Thyroid gland (tissue), 4 donors: ENCODE measurements at places on chromosomes 7 and 10. TPM values are rescaled to one million over a fixed set of nuclear protein-coding genes. Genes with fewer than 3 reads are reported as not detected.
A peak's percentile ranks its signal among the peaks of the same experiment; 100 is the strongest.

DNA sequence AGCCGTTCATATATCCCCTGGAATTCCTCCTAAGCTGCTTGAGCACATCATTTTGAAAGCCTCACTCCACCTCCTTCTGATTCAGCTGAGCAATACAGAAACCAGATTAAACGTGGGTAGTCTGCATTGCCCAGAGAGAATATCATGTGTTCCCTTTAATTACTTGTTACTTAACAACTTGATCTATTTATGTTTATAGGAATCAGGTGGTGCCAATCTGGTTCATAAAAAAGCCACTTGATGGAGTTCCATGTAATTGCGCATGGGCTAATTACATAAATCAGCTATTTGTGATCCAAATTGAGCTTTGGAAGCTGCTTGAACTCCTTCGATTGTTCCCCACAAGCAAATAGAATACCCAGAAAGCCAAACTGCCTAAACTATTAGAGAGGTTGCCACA is 114.7 kb upstream of the ADCY1 start:
- H3K4me1 ChIP-seq: no peaks in the 10 kb centered on the region
- H3K36me3 ChIP-seq: no peaks in the 10 kb centered on the region
- H3K4me3 ChIP-seq: no peak overlapping the region
- H3K27ac ChIP-seq: no peak overlapping the region
- DNase-seq: no peak

DNA sequence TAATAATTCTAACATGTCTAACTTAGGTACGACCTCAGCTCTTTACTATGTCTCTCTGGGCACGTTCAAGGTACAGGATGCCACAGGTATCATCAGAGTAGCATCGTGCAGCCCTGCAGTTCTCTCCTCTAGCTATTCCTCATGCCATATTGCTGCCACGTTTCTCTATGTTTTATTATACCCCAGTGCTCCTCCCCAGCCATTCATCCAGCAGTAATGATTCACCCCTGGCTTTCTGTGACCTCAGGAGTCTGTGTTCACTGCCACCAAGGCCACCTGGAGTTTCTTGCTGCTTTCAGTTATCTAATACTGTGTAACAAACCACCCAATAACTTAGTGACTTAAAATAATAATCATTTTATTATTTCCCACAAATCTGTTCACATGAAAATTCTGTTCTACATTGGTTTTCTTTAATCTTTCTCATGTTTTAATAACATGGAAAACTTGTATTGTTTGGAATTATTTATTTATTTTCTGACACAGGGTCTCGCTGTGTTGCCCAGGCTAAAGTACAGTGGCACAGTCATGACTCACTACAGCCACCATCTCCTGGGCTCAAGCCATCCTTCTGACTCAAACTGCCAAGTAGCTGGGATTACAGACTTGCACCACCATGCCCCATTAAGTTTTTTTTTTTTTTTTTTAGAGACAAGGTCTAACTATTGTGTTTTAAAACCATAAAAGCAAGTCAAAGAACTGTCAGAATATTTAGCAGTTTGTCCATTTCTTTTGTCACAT is 21.8 kb downstream of the REEP3 start:
- no peak overlapping the region for H3K4me3 ChIP-seq
- peaks cover 14% of the 10 kb centered on the region for H3K4me1 ChIP-seq
- H3K27me3 ChIP-seq: no peaks in the 10 kb centered on the region
- H3K36me3 ChIP-seq: no peaks in the 10 kb centered on the region
- H3K27ac ChIP-seq: no peak overlapping the region
- DNase-seq: no peak

DNA sequence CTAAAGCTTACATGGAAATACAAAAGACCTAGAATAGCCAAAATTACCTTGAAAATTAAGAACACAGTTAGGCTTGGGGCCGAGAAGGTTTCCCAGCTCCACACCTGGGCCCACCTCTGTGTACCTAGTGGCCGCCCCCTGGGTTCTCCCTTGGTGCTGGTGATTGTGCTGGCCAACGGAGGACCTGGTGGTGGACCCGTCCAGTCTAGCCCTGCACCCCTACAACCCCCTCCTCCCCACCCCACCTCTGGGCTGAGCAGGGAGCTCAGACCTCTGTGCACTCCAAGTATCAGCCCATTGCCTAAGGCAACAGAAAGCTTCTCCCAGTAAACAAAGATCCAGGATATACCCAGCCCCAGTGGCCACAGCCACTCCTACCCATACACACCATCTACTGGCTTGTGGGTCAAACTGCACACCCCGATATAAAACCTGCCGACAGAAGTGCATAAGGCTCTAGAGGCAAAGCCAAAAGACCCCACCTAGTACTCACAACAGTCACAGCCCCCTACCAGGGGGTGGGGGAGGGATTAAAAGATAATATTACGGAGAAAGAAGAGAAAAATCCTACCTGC is 105.0 kb upstream of the DIP2C start:
- no peaks in the 10 kb centered on the region for H3K36me3 ChIP-seq
- no peaks in the 10 kb centered on the region for H3K27me3 ChIP-seq
- peaks cover 6% of the 10 kb centered on the region for H3K4me1 ChIP-seq
- H3K4me3 ChIP-seq: no peak overlapping the region
- H3K27ac ChIP-seq: no peak overlapping the region
- DNase-seq: no peak

GRCh38 chr10:112519133-112519761 is 72.2 kb downstream of the VTI1A start:
- no peak for DNase-seq
- no peaks in the 10 kb centered on the region for H3K36me3 ChIP-seq
- no peaks in the 10 kb centered on the region for H3K27me3 ChIP-seq
- no peak overlapping the region for H3K4me3 ChIP-seq

The ECHDC3 gene
- total RNA-seq: 22.4 TPM

DNA sequence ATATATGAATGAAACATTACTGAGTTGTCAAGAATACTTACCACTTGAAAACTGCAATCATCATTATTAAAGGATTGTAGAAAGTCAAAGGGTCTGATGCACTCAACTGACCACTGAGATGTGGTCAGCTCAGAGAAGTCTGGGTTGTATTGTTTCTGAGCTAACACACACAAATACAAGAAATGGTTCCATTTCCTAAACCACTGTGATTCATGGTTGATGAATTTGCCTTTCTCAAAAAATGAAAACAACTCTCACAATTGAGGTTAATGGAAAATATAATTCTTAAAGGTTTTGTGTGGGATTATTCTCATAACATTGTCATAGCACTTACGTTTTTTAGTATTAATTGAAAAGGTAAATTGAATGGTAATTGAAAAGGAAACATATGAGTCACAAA is 45.6 kb upstream of the TAS2R16 start:
- H3K27me3 ChIP-seq: no peaks in the 10 kb centered on the region
- H3K4me1 ChIP-seq: no peaks in the 10 kb centered on the region
- H3K36me3 ChIP-seq: no peaks in the 10 kb centered on the region
- H3K4me3 ChIP-seq: no peak overlapping the region

- H3K4me1 ChIP-seq: peaks cover 19% of the 10 kb centered on the region
- H3K27me3 ChIP-seq: no peaks in the 10 kb centered on the region
- DNase-seq: peak; percentile 50
- H3K4me3 ChIP-seq: no peak overlapping the region
Measured at GRCh38 chr10:8543361-8544056, 489.0 kb downstream of the GATA3 start.

DNA sequence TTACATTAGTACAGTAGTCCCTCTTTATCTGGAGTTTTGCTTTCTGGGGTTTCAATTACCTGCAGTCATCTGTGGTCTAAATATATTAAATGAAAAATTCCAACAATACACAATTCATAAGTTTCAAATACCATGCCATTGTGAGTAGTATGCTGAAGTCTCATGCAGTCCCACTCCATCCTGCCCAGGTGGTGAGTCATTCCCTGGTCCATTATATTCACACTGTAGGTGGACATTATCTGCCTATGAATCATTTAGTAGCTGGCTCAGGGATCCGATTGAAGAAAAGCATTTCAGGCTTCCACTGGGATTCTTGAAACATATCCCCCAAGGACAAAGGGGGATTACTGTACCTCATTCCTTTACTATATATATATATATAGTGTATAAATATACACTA is 298.2 kb upstream of the GALNT17 start:
- no peak overlapping the region for H3K4me3 ChIP-seq
- no peak overlapping the region for H3K27ac ChIP-seq
- no peak for DNase-seq
- no peaks in the 10 kb centered on the region for H3K27me3 ChIP-seq

- H3K36me3 ChIP-seq: no peaks in the 10 kb centered on the region
- H3K4me1 ChIP-seq: no peaks in the 10 kb centered on the region
- peak; percentile 8 for DNase-seq
- H3K27me3 ChIP-seq: no peaks in the 10 kb centered on the region
Measured at GRCh38 chr10:6300106-6300783, 97.5 kb downstream of the PFKFB3 start.

DNA sequence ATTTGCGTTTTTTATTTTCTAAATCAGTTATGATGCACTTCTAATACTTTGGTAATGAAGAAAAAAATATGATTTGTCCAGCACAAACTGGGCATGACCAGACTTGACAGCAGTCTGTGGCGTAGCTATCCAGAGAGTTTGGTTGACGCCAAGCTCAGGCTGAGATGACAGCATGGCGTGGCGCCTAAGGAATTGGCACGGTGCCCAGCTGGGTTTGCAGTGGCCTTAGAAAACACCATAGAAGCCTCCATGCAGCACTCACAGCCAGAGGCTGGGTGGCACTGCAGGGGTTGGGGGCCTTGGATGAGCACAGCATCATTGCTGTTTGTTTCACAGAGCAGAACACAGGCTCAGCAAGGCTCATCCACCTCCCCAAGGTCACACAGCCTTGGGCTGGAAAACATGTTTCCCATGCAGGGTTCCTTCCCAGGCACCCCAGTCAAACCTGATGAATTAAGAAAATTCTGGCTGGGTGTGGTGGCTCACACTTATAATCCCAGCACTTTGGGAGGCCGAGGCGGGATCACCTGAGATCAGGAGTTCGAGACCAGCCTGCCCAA is 88.9 kb downstream of the GTF2IRD1 start:
- no peak overlapping the region for H3K27ac ChIP-seq
- no peak overlapping the region for H3K4me3 ChIP-seq
- no peak for DNase-seq
- H3K27me3 ChIP-seq: no peaks in the 10 kb centered on the region

The LRRD1 gene
- total RNA-seq: 0.20 TPM

GRCh38 chr7:67786021-67786420 is 789.4 kb downstream of the TYW1 start:
- no peak overlapping the region for H3K27ac ChIP-seq
- no peak for DNase-seq
- no peak overlapping the region for H3K4me3 ChIP-seq
